Dorsolateral prefrontal cortex (tissue), 122 donors: ENCODE measurements at places on chromosomes 7 and 10. TPM values are rescaled to one million over a fixed set of nuclear protein-coding genes. Genes with fewer than 3 reads are reported as not detected.

- peak; percentile 42 for DNase-seq
Measured at GRCh38 chr7:38796626-38797501, 112.1 kb downstream of the VPS41 start.

DNA sequence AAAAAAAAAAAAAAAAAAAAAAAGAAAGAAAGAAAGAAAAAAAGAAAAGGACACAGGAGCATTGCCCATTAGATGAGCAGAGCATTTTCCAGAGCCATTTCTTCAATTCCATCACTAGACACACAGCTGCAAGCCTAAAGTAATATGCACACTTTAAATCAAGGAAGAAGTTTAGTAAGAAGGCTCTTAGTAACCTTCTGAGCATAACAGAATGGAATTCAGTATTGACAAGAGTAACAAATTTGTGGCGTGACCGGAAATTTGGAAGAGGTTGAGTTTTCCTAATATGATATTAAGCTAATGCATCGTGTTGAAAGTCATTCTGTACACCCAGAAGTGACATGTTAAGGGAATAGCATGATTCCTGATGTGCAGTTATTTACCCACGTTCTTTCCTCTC is 35.3 kb downstream of the SMURF1 start:
- DNase-seq: no peak

DNA sequence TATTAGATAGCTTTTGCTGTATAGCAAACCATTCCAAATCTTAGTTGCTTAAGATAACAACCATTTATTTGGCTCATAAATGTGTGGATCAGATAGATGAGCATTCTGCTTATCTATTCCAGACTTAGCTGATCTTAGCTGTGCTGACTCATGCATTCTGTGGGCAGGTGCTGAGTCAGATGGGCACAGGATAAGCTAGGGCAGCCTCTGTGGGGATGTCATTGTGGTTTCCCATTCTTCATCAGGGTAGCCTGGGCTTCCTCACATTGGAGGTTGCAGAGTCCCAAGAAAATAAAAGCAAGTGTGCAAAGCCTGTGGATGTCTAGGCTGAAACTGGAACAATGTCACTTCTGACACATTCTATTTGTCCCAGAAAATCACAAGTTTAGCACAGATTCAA is 917.0 kb downstream of the TYW1 start:
- DNase-seq: peak; percentile 48

- no peak for DNase-seq
Measured at GRCh38 chr10:78420946-78421735, 387.5 kb downstream of the RPS24 start.

GRCh38 chr10:62627983-62628382 is 176.5 kb upstream of the ADO start:
- DNase-seq: no peak

TUBB8 gene
- 0.46 TPM for total RNA-seq

SLC26A3 gene
- total RNA-seq: not detected

GJD4 gene
- total RNA-seq: 0.75 TPM

FFAR4 gene
- 2.1 TPM for total RNA-seq

ARHGAP12 gene
- 40.2 TPM for total RNA-seq

C10orf90 gene
- total RNA-seq: 58.2 TPM

LRRC18 gene
- total RNA-seq: not detected
